ENCODE measurements at places on chromosomes 16 and 17. TPM values are rescaled to one million over a fixed set of nuclear protein-coding genes. Genes with fewer than 3 reads are reported as not detected.

DNA sequence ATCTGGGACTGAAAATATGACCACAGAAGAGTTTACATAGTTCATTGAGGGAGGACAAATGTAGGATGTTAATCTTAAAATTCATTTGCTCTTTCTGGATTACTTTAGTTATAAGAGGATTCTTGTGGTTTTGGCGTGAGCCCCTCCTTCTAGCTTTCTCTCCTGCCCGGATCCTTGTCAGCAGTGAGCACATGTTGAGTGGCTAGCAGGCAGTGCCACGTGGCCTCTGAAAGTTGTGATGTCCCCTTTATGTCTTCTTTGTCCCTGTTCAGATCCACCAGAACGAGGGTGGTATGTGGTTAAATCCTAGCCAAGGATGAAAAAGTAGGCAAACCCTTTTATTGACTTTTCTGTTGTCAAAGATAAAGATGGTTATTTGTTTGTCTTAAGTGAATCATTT, 83.8 kb downstream of the GNAO1 start:
- no peaks in the 10 kb centered on the region for H3K36me3 ChIP-seq
- no peak for DNase-seq
- H3K4me3 ChIP-seq, result no peak overlapping the region
- H3K4me1 ChIP-seq, result no peaks in the 10 kb centered on the region
- H3K27me3 ChIP-seq, result 0 out of 2 replicates have a peak, but pooled peaks cover 2% of the 10 kb centered on the region

DNA sequence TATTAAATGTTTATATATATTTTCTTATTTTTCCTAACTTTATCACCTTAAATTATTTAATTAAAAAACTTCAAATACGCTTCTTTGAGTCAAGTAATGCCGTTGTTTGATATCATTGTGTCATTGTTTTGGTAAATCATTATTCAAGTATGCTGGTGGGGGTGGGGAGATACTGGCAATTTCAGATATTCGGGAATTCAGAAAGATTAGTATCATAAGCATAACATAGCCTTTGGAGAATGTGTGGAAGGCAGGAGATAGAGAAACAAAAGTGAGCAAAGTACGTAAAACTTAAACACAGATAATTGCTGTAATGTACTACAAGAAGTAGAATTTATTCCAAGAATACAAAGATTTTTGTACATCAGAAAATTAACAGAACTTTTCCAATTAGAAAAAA, 49.8 kb downstream of the TANC2 start:
- no peak for DNase-seq
- H3K27me3 ChIP-seq, result no peaks in the 10 kb centered on the region
- no peaks in the 10 kb centered on the region for H3K36me3 ChIP-seq
- H3K27ac ChIP-seq, result no peak overlapping the region
- no peak overlapping the region for H3K4me3 ChIP-seq
- H3K4me1 ChIP-seq, result no peaks in the 10 kb centered on the region

- peak; percentile 95 for DNase-seq
- H3K27ac ChIP-seq, result peak overlapping the region; percentile 60
- H3K4me3 ChIP-seq, result peak overlapping the region; percentile 88
Observed at GRCh38 chr17:8151120-8151640, 1.0 kb downstream of the PER1 start.

GRCh38 chr17:60086818-60087591, 8.3 kb upstream of the HEATR6 start:
- no peak overlapping the region for H3K27ac ChIP-seq
- no peak overlapping the region for H3K4me3 ChIP-seq
- no peaks in the 10 kb centered on the region for H3K27me3 ChIP-seq

Gene CLUH
- 39.1 TPM for total RNA-seq
